ENCODE measurements at places on chromosomes 7 and 10.
A peak's percentile ranks its signal among the peaks of the same experiment; 100 is the strongest.

- DNase-seq = no peak
Measured at GRCh38 chr7:11177793-11178192, 204.1 kb downstream of the PHF14 start.

GRCh38 chr7:46583656-46584055, 662.6 kb upstream of the IGFBP3 start:
- no peak for DNase-seq

DNA sequence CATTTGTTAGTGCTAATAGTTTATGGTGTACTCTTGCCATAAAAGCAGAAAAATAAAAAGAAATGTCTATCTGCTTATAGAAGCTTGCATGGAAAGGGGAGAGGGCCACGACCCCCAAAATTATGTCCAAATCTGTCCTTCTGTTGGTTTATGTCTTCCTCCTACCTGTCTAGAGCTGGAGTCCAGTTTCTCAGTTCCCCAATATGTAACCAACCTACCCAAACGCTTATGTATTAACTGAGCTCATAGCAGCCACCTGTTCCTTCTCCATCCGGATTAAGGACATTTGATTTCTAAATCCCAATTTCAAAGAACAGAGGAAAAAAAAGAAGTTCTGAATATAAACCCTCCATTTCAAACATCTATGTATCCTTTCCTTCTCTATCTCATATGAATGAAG, 30.3 kb upstream of the TPK1 start:
- DNase-seq = no peak

- DNase-seq = peak; percentile 33
Measured at GRCh38 chr10:117373823-117374505, 1.3 kb downstream of the PDZD8 start.

- DNase-seq = no peak
Measured at GRCh38 chr7:97439637-97440214, 292.2 kb upstream of the TAC1 start.

- DNase-seq = no peak
Measured at GRCh38 chr7:117146059-117146458, 176.8 kb downstream of the WNT2 start.

DNA sequence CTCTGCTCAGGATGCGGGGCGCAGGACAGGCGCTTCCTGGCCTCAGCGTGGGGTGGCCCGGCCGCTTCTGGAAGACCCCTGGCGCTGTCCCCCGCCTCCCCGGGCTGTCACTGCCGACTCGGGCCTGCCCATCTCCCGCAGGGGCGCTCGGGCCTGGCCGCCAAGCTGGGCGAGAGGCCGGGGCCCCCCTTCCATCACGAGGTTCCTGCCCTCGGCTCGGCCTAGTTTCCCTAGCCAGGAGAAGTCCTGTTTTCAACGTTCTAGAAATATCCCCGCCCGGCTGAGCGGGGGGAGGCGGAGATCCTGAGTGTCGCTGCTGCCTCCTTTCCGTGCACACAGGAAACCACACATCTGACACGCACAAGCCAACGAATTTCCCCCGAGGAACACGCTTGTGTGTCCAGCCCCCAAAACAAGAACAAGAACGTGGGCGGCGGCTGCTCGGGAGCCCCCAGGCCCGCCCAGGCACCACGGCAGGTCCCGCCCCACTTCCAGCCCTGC, 33.7 kb downstream of the AP5Z1 start:
- DNase-seq = peak; percentile 23

DNA sequence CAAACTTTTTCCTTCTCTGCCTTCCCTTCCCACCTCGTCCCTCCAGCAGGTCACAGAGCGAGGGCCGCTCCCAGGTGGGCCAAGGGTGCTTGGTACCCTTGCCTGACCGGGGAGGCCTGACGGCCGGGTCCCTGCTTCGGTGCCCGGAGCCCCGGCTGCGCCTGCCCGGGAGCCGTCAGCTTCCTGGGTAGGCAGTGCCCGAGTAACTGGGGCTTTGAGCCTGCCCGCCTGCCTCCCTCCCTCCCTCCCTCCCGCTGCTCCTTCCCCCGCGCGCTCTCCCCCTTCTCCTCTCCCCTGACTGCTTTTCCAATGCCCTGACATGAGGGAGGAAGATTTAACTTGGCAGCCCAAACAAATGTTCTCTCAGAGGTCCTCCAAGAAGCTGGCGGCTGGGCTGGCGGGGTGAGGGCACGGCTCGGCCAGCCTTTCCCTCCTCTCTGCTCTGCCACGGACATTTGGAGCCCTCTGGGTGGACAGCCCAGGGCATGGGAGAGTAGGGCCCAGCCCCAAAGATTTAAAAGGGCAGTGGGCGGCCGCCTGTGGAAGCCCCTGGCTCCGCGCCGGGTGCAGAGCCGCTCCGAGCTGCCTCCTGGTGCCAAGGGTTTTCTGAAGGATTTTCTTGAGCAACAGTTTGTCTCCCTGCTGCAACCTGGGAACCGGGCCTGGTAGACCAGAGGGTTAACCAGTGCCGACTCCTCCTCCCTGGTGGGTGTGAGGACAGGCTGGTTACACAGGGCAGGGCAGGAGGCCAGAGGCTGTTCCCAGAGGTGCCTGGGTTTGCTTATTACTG, 2.0 kb downstream of the ZMIZ1 start:
- no peak for DNase-seq

DNA sequence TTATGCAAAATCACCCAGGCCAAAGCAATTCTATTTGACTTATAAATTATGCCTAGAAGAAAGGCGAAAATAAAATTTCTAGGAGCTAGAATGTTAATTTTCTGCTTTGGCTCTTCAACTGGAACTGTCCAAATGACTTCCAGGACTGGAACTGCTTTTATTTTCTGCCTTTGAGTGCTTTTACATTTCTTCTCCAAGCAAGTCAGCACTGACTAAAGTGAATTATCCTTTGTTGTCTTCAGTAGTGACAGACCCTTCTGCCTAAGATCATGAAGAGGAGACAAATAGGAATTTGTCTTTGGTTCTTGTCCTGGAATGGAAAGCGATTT, 255.9 kb downstream of the DNAJB9 start:
- no peak for DNase-seq

DNA sequence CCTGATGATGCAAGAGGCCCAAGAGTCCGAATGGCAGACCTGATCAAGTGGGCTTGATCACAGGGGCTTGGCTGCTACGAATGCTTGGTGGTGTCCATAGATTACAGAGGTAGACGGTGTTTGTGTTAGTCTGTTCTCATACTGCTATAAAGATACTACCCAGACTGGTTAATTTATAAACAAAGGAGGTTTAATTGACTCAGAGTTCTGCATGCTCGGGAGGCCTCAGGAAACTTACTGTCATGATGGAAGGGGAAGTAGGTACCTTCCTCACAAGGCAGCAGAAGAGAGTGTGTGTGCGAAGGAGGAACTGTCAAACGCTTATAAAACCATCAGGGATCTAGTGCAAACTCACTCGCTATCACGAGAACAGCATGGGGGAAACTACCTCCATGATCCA, 268.9 kb upstream of the KLF6 start:
- no peak for DNase-seq

GRCh38 chr10:97061423-97061822, 124.3 kb downstream of the SLIT1 start:
- no peak for DNase-seq

DNA sequence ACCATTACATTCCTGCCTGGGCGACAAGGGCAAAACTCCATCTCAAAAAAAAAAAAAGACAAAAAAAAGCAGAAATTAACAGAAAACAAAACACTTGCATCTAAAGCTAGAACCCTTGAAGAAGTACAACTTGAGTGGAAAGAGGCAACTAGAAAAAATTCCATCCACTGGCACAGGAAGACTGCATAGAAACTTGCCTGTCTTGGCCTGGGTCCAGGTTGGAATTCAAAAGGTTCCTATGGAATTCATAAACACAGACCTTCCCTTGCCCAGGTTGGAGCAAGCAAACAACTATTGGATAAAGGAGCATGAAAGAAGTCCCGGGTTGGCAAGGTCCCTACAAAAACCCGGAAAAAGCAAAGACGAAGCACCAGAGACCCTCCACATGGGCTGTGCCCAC, 69.8 kb downstream of the CCDC71L start:
- no peak for DNase-seq

- DNase-seq = no peak
Measured at GRCh38 chr10:78746155-78746763, 322.5 kb upstream of the ZMIZ1 start.

DNA sequence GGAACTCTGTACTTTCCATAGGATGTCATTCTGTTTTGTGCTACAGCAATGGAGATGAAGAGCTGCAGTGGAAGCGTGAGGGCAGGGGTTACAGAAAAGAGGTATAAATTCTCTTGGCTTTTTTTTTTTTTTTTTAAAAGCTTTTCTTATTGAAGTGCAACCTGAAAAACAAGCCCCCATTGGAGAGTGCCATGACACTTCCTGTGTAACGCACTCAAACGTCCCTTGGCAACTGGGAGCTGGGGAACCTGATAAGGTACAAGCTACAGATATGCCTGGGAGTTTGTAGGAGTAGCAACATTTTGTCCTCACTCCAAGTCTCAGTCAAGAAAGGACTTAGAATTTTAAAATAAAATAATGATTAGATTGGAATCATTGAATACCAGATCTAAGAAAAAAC, 512.1 kb downstream of the RPS24 start:
- DNase-seq = no peak

DNA sequence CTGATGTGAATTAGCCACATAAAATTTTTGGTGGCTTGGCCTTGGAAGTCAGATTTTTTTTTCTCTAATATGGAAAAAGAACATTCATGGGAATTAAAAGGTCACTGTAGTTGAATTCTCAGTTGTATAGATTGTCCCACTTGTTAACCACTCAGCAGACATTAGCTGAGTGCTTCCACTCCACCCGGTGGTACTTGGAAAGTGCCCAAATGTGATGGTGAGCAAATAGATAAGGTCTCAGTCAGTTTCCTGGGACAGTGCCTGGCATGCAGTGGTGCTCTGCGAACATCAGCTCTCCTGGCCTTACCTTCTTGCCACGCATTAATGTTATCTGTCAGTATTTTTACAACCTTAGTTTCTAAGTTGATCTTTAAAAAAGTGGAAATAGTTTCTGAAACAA, 1.4 kb downstream of the ATP5F1C start:
- no peak for DNase-seq

GRCh38 chr10:102648269-102648888, 4.1 kb downstream of the TRIM8 start:
- DNase-seq = no peak

GRCh38 chr10:3090914-3091787, 23.8 kb downstream of the PFKP start:
- DNase-seq = no peak

- DNase-seq = no peak
Measured at GRCh38 chr7:121623130-121623872, 227.2 kb upstream of the FAM3C start.

- no peak for DNase-seq
Measured at GRCh38 chr10:61047788-61048560, 104.0 kb upstream of the RHOBTB1 start.

- peak; percentile 77 for DNase-seq
Measured at GRCh38 chr10:47311193-47311931, 10.9 kb upstream of the GDF2 start.

DNA sequence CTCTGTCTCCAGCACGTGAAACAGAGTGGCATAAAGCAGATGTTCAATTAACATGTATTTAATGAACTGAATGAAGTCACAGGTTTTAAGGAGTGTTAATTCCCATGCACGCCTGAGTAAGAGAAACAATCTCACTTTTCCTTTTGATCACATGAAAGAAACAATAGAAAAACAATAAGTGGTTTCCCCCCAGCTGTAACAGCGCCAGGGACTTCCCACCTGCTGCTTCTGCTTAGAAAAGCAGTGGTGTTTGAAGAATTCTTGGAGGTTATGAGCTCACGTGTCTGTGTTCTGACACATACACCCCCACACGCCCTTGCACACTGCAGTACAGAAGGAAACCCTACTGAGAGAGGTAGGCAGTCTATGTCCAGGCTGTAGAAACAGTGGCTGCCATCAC, 51.3 kb upstream of the FRMD4A start:
- DNase-seq = peak; percentile 62

GRCh38 chr7:148026713-148027112, 563.9 kb upstream of the C7orf33 start:
- DNase-seq = no peak

- DNase-seq = no peak
Measured at GRCh38 chr10:131496351-131497052, 185.0 kb upstream of the TCERG1L start.

DNA sequence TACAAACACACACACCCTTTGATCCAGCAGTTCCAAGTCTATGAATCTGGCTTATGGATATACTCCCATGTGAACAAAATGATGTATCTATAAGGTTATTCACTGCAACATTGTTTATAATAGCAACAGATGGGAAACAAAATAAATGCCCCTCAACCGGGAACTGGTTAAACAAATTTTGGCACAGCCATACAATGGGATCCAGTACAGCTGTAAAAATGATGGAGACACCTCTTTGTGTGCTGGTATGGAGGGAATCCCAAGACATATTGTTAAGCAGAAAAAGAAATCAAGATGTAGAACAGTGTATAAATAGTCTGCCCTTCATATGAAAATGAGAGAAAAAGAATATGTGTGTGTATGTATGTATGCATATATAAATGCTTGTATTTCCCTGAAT, 155.5 kb downstream of the SNX10 start:
- no peak for DNase-seq

DNA sequence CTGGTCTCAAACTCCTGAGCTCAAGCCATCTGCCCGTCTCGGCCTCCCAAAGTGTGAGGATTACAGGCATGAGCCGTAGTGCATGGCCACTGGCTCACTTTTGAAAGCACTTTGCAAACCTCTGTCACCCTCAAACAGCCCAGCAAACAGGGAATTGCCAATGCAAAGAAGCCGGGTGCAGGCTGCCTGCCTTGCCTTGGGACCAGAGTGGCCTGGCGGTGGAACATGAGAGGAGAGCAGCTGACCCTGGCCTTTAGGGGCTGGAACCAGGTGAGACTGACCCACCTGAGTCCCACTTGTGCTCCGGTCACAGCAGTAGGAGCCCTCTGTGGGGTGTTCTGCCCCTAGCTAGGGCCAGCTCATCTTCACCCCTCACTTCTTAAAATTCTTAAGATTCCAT, 237.1 kb upstream of the GALNT17 start:
- DNase-seq = no peak

- DNase-seq = no peak
Measured at GRCh38 chr10:116668446-116668845, 47.7 kb downstream of the PNLIPRP2 start.

DNA sequence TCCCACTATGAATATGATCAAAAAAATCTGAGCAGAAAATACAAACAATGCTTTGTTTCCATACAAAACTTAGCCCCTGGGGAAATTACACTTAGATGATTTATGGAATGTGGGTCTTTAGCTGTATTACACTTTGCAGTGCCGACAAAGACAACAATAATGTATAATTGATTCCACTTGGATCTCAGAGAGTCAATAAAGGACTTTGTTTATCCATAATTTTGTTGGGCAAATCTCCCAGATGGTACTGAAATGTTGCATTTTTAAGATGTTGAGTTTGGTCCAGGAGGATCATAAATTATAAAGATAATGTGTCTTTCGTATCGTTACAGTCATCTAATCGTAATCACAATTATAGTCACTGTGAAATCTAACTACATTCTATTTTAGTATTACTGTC, 66.9 kb upstream of the DOCK1 start:
- DNase-seq = no peak
